Esophagus (tissue), 2 donors: ENCODE measurements at places on chromosomes 1 and 21. TPM values are rescaled to one million over a fixed set of nuclear protein-coding genes. Genes with fewer than 3 reads are reported as not detected.

The PAQR7 gene
- 9.5 TPM for polyA plus RNA-seq

The SPRR4 gene
- polyA plus RNA-seq: not detected

The LORICRIN gene
- polyA plus RNA-seq: 0.28 TPM

The BSND gene
- not detected for polyA plus RNA-seq

The DIO1 gene
- 0.31 TPM for polyA plus RNA-seq

The PTAFR gene
- 3.1 TPM for polyA plus RNA-seq

The MX2 gene
- 5.7 TPM for polyA plus RNA-seq

The FMOD gene
- polyA plus RNA-seq: 1.7 TPM
